ENCODE measurements at places on chromosomes 2 and 18.

DNA sequence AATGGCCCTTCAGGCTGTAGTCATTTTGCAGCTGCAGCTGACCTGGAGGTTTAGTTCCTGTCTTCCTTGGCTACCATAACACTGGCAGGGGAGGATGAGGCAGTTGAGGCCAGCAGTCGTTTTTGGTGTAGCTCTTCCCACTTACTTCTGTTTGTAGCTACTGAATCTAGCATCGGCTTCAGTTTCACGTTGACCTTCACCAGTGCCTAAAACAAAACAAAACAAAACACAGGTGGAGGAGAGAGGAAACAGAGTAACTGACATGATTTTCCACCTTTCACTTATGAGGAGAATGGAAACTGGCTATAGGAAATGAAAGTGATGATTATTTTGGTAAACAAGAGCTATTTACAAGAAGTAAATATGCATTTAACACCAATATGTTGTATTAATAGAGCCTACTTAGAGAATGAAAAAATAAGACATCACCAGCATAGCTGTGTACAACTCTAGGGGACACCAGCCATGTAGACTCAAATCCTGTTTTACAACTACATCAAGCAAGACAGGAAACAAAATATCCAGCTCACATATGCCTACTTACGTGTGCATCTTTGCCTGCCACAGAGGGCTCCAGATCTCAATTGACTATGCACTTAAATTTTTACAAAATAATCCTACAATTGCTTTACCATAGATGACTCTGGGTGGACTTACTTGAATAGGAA lies 236.9 kb downstream of the AGPS start:
- DNase-seq, result no peak

- no peak for DNase-seq
Measured at GRCh38 chr2:187547353-187547979, 6.8 kb downstream of the TFPI start.

DNA sequence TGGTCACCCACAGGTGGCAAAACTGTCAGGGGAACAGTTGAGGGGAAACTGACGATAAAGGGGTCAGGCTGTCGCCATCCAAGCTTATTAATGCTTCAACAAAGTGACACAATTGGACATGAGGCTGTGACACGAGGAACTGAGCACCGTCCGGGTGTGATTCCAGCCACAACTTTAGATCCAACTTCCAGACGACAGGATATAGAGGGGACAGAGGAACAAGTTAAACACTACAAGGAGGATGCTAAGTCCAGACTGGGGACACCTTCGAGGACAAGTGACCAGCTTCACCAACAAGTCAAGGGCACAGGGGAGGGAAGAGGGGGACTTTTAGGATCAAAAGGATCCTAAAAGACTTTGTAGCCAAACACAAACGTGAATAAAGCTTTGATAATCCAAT lies 23.8 kb downstream of the BOK start:
- DNase-seq, result no peak

DNA sequence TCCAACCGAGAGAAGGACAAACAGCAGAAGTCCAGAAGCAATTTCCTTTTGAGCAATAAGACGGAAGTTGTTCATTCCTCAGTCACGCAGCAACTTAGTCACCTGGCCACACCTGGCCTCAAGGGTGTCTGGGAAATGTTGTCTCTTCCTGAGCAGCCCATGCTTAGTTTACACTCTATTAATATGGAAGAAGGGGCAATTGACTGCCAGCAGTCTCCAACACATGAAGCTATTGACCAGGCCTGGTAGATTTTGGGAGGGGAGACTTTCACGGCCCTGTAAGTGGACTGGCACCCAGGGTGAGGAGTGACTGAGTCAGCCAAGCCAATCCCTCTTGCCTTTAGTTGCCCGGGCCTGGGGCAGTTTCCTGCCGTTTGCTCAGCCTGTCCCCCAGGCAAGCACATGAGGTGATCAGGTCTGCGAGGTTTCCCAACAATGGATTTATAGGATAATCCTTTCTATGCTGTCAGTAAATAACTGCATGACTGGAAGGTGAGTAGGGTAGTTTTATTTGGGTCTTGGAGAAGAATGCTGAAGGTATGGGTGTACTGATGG lies 43.8 kb upstream of the PPP4R1 start:
- DNase-seq, result no peak

DNA sequence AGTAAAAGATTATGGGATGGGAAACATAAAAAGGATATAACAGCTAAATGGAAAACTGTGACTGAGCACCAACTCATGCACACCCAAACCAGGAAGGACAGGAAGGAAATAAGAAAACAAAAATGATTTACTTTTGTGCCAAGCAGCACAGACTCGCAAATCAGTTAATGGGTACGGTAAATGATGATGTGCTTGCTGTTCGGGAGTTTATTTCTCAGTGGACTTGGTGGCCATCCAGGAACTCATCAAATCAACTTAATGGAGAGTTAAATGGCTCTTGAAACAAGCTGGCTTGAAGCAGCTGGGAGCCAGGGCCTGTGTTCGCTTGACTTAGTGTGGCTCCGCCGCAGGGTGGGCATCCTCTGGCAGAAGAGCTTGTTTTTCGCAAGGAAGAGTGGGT lies 36.2 kb downstream of the MTCL1 start:
- DNase-seq, result no peak

DNA sequence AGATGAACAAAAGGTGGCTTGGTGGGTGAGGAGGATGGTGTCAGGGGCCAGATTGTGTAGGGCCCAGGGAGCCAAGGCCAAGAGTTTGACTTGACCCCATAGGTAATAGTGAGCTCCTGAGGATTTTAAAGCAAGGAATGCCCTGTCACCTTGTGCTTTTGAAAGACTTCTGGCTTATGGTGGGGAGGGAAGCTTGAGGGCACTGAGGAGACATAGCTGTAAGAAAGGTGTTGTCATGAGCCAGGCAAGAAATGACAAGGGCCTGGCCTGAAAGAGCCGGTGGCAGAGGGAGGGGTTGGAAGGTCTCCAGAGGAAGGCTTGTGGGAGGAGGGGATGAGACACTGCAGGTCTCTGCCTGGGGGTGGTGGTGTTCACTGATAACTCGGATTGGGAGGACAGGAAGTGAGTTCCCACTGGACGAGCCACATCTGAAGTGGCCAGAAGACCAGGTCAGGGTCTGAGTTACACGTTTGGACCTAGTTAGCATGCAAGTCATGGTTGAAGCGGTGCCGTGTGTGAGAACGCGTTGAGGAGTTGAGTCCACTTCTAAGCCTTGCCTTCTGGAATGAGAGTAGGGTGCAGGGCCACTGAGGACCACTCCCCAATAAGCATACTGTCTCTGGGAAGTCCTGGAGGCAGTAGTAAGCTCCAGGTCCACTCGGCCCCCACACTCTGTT lies 64.3 kb downstream of the TET3 start:
- no peak for DNase-seq

GRCh38 chr2:74050151-74050550 lies 65.4 kb downstream of the TET3 start:
- DNase-seq, result no peak

GRCh38 chr2:180115675-180116074 lies 108.6 kb upstream of the CWC22 start:
- no peak for DNase-seq

DNA sequence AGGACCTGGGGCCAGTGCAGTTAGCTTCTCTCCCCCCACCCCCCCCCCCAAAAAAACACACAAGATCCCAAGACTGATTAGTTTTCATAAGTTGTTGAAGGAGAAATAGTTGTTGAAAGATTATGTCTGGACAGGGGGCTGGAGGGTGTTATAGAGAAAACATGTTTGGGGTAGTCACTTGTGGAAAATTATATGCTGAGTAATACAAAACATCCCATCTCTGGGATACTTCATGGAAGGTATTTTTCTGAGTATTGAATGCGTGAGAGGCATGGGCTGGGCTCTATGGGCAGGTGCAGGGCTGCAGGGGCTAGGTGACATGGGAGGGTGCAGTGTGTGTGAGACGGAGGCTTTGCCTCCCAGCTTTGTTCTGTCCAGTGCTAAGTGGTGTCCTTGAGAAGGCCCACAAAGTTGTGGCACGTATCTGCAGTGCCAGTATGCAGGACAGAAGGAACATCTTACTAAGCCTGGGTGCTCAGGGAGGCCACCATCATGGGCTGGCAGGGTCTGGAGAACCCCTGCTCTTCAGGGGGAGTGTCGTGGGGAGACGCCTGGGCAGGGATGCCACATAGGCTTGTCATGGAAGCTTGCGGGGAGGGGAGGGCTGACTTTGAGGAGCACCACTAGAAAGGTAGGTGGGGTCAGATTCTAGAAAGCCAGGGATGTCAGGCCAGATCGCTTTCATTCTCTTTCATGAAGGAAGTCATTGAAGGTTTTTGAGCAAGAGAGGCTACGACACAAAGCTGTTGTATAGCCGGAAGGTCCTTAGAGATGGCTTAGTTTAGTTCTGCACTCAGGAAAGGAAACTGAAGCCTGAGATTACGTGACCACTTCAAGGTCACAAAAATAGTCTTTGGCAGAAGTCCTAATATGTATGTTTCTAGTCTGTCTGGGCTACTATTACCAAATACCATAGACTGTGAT lies 232.0 kb downstream of the LDLRAD4 start:
- no peak for DNase-seq

DNA sequence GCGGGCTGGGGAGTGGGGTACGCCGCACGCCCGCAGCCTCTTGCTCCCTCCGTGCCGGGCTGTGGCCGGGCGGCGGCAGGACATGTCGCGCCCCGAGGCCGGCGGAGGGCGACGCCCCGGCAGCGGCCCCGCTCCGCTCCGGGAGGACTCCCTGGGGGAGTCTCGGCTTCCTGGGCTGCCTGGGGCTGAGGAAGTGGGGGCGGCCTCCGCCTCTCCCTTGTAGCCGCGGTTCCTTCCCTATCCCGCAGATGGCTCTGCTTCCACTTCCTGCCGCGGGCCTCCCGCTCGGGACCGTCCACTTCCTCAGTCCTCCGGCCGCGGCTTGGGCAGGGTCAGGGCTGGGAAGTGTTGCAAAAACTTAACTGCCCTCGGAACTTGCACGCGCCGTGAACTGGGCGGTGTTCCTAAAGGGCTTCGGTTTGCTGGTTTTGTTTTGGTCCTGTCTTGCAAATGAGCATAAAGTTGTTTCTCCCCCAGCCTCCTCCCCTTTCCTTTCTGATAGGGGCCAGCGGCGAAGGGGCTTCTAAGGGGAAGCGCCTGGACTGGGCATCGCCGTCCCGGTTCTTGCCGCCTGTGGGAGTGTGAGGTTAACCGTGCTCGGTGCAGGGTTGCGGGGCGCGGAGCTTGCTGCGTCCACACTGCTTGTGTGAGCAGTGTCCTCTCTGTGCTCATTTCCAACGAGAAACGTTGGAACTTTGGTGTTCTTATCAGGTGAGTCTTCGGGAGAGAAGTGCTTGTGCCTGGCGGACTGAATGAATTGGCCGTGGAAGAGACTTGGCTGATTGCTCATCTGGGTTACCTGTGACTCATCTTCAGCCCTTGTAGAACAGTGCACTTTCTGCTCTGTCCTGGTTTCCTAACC lies 600 bp downstream of the RALB start:
- peak; percentile 58 for DNase-seq

- DNase-seq, result peak; percentile 35
Measured at GRCh38 chr2:29923110-29923721, 1.8 kb upstream of the ALK start.

DNA sequence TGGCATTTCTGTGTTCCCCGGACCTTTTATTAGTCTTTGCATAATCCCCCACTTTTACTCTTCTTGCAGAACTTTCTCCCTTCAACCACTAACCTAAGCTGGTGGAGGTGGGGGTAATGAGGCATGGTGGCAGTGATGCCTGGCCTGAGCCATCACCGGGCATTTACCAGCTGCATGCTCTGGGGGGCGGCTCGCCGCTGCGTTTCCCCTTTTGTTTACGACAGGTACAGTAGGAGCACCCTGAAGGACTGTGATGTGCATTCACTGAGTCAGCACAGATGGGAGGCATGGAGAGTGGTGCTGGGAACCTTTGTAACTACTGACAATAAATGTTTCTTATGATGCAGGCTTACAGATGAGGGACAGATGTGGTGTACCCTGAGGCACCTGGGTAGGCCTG lies 46.9 kb downstream of the PLEKHB2 start:
- DNase-seq, result no peak

DNA sequence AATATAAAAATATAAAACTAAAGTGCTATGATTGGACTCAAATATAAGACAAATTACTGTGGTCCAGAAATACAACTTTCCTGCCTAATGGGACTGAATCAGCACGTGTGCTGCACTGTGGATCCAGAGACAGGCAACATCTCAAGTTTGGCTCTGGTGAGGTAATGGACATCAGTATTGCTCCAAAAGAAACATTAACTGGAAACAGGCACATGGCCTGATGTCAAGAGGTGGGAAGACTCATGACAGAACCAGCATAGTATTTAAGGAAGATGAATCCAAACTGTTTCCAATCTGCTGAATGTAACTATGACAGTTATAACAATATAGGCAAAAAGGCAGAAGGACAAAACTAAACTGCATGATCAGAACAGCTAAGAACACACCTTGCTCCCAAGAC lies 354.6 kb downstream of the FSIP2 start:
- no peak for DNase-seq

GRCh38 chr18:25701821-25702220 lies 349.9 kb upstream of the ZNF521 start:
- DNase-seq, result no peak

GRCh38 chr2:71891719-71892422 lies 255.8 kb downstream of the CYP26B1 start:
- DNase-seq, result no peak

DNA sequence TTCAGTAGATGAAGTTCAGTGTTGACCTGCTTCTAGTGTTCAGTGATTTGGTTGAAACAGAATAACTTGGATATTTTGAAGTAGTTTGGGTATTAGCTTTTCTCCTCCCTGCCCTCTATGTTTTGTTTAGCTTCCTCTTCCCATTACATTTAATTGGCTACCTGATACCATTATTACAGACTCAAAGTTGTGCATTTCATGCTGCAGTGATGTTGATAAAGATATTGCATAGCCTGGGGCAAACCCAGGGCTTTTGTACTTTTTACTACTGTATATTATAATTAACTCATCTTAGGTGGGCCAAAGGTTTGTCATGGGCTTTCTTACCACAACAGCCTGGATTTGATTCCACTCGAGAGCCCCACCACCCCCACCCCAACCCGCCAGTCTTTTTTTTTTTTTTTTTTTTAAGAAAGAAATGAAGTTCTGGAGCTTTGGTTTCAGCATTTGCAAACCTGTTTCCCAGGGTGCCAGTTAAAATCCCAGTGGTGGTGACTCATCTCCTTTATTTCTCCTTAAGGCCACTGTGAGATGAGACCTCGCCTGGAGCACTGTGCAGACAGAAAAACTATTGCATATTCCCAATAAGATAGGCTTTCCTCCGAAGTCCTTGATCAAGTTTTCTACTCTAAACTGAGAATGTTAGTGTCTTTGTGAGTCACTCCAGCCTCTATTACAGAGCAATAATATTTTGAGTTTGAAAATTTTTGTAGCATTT lies 393.7 kb upstream of the FANCL start:
- no peak for DNase-seq

GRCh38 chr2:58107803-58108710 lies 61.5 kb downstream of the VRK2 start:
- DNase-seq, result no peak

GRCh38 chr18:459814-460593 lies 40.5 kb downstream of the COLEC12 start:
- DNase-seq, result no peak

Data from hypothalamus (tissue), 51 donors.